Bladder microvascular endothelial cell (primary cell): ENCODE measurements at places on chromosomes 2 and 18. TPM values are rescaled to one million over a fixed set of nuclear protein-coding genes. Genes with fewer than 3 reads are reported as not detected.

Gene ZNF804A
- total RNA-seq, result under 0.01 and 0.16 TPM in 2 replicates

Gene SERPINB12
- not detected in 2 replicates for total RNA-seq

Gene SCN7A
- total RNA-seq, result not detected in 2 replicates

Gene KCNS3
- 0.31 and 0.65 TPM in 2 replicates for total RNA-seq

Gene IL1F10
- not detected in 2 replicates for total RNA-seq

Gene PAIP2B
- 0.65 and 1.8 TPM in 2 replicates for total RNA-seq

Gene MEP1B
- total RNA-seq, result 0.25 TPM in 1 of 2 replicates, not detected in the other

Gene KIF5C
- total RNA-seq, result 0.16 and 0.57 TPM in 2 replicates

Gene ANKRD23
- 0.49 and 1.4 TPM in 2 replicates for total RNA-seq

Gene CXCR4
- total RNA-seq, result 83.7 and 130 TPM in 2 replicates

Gene NXPH2
- not detected in 2 replicates for total RNA-seq

Gene RGPD4
- not detected in 2 replicates for total RNA-seq

Gene PLEKHH2
- under 0.01 and 0.25 TPM in 2 replicates for total RNA-seq

Gene CTAGE1
- not detected in 2 replicates for total RNA-seq

Gene RPRM
- total RNA-seq, result not detected in 2 replicates

Gene SPHKAP
- total RNA-seq, result not detected in 2 replicates

Gene FAM124B
- total RNA-seq, result 64.1 and 147 TPM in 2 replicates

Gene POTEI
- 0.16 and 0.63 TPM in 2 replicates for total RNA-seq

Gene CD28
- total RNA-seq, result under 0.01 TPM in 1 of 2 replicates, not detected in the other

Gene GKN2
- not detected in 2 replicates for total RNA-seq

Gene FN1
- total RNA-seq, result 452 and 3,127 TPM in 2 replicates

Gene SEC11C
- 18.6 and 20.1 TPM in 2 replicates for total RNA-seq

Gene HOXD13
- not detected in 2 replicates for total RNA-seq

Gene ACMSD
- not detected in 2 replicates for total RNA-seq

Gene FOXD4L1
- total RNA-seq, result under 0.01 and 0.06 TPM in 2 replicates

Gene PLB1
- total RNA-seq, result under 0.01 and 0.44 TPM in 2 replicates

Gene TUBB8B
- not detected in 2 replicates for total RNA-seq

Gene AQP12B
- not detected in 2 replicates for total RNA-seq

Gene PSMA8
- not detected in 2 replicates for total RNA-seq

Gene PROM2
- total RNA-seq, result 0.44 TPM in 1 of 2 replicates, not detected in the other

Gene CKAP2L
- 3.8 and 4.5 TPM in 2 replicates for total RNA-seq

Gene RGPD3
- total RNA-seq, result under 0.01 and 0.19 TPM in 2 replicates

Gene SLC16A14
- 0.06 and 0.32 TPM in 2 replicates for total RNA-seq

Gene ZNF521
- 48.9 and 142 TPM in 2 replicates for total RNA-seq

Gene DUSP19
- 1.8 and 4.1 TPM in 2 replicates for total RNA-seq

Gene OXER1
- not detected in 2 replicates for total RNA-seq

Gene TANC1
- 46.1 and 123 TPM in 2 replicates for total RNA-seq

Gene CRYGD
- total RNA-seq, result not detected in 2 replicates

Gene SLC25A12
- 8.9 and 14.4 TPM in 2 replicates for total RNA-seq

Gene UGT1A10
- total RNA-seq, result 0.06 TPM in 1 of 2 replicates, not detected in the other

Gene KATNAL2
- total RNA-seq, result 0.76 and 1.5 TPM in 2 replicates

Gene KCNG2
- 0.63 TPM in 1 of 2 replicates, not detected in the other for total RNA-seq

Gene MYL1
- total RNA-seq, result not detected in 2 replicates

Gene MC4R
- not detected in 2 replicates for total RNA-seq

Gene ATG16L1
- 23.8 and 47.1 TPM in 2 replicates for total RNA-seq

Gene NGEF
- 0.16 and 0.19 TPM in 2 replicates for total RNA-seq

Gene C2orf72
- 0.13 and 0.16 TPM in 2 replicates for total RNA-seq

Gene HAAO
- total RNA-seq, result 0.16 TPM in 1 of 2 replicates, not detected in the other

Gene MTLN
- total RNA-seq, result 44.4 and 101 TPM in 2 replicates

Gene FHL2
- total RNA-seq, result 27.4 and 62.9 TPM in 2 replicates

Gene IGFBP2
- total RNA-seq, result 153 and 203 TPM in 2 replicates

Gene ITGB6
- not detected in 2 replicates for total RNA-seq

Gene SPC25
- total RNA-seq, result 3.0 and 5.0 TPM in 2 replicates

Gene AGXT
- total RNA-seq, result under 0.01 TPM in 1 of 2 replicates, not detected in the other
